ENCODE measurements at places on chromosomes 2 and 18.

GRCh38 chr2:182247831-182248230, 179.0 kb downstream of the PDE1A start:
- no peak for DNase-seq

GRCh38 chr2:132477962-132478361, 61.4 kb downstream of the GPR39 start:
- no peak for DNase-seq

DNA sequence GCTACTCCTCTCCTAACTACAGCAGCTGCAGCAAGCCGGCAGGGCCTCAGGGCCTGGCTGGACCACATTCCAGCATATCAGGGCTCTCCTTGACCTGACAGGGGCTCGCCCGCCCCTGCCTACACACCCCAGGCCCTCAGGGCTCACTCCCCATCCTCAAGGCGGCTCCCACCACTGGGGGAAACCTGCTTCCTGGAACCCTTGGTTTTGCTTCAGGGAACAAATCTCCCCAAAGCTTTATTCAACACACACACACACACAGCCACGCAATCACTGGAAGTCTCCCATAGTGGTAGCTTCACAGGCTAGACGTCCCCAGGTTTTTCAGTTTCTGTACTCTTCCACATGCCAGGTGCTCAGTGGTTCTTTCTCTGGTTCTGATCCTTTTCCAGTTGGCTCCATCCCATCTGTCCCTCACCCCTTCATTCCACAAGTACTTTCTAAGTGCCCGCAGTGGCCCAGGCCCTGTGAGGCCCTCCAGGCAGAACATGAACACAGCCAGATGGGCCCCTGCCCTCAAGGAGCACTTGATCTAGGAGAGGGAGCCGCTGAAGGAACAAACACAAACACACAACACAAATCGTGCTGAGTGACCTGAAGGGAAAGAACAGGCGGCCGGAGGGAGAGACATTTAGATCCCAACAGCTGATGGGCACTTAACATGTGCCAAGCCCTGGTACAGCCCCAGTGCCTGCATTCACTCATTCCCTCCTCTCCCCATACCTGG, 51.1 kb downstream of the TNS1 start:
- no peak for DNase-seq

GRCh38 chr2:71944806-71945602, 202.7 kb downstream of the CYP26B1 start:
- DNase-seq = no peak

DNA sequence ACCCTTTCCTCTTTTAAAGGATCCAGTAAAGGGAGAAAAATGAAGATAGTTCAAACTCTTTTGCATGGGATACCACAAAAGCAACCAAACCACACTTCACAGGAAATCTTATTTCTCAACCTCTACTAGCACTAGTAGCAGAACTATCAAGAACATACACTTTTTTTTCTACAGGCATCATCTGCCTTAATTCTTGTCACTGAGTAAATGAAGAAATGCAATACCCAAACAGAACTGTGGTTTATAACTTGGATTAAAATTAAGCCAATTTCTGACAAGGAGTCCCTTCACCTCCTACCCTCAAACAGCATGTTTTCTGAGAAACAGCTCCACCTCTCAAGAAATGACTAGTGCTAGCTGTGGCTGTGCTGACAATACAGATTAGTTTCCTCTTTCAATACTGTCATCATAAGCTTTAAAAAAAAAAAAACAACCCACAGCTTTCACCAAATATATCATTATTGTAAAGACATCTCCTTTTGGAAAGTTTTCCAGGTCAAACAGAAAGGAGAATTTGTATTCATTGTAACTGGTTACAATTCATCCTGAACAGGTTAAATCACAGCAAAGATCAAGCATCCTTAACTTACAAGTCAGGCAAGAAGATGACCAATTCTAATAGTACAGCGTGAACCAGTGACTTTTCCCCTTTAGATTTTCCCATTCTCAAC, 44.4 kb downstream of the PTPN2 start:
- peak; percentile 19 for DNase-seq

DNA sequence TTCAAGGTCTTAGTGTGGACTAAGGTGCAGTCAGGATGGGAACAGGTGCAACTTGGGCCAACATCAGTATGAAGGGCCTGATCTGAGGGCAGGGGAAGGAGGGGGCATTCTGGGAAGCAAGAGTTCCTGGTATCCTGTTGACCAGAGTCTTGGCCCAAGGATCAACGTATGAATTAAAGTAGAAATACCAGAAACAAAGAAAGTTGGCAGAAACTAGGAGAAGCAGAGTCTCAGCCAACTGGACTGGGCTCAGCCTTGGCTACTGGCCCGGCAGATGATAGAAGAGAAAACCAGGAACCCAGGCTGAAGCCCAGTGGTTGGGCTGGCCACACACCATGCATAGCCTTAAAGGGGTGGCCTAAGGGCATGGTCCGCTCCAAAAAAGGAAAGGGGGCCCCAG, 2.3 kb downstream of the CETN1 start:
- DNase-seq = no peak

DNA sequence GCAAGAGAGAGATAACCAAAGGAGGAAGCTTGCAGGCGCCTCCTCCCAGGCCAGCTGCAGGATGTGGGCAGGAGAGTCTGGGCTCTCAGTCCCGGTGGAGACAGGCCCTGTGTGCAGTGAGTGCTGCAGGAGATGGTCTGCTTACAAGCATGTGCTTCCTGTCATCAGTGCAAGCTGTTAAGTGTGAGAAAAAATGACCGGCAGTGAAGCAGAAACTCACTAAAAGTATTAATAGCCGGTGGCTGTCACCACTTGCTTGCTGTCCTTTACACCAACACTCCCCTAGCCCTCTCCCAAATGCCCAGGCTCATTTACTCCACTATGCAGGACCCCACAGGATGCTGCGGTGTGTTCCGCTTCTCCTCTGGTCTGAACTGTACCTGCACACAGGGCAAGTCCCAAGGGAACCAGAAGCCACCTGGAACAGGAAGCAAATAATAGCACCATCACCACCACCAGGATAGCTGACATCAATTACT, 435.6 kb upstream of the HS6ST1 start:
- DNase-seq = peak; percentile 66

DNA sequence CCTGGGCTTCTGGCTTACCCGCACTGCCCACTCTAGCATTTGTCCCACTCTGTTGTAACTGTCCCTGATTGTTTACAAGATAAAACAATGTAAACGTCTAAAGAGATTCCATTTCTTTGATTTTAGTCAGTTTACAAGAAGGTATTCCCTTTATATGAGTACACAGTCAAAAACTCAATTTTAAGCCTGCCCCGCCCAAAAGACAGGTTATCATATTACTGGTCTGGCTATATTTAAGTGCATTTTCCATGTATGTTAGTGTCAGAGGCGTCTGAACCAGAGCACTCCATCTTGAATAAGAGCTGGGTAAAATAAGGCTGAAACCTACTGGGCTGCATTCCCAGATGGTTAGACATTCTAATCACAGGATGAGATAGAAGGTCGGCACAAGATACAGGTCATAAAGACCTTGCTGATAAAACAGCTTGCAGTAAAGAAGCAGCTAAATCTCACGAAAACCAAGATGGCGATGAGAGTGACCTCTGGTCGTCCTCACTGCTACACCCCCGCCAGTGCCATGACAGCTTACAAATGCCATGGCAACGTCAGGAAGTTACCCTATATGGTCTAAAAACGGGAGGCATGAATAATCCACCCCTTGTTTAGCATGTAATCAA, 15.0 kb downstream of the GPR45 start:
- DNase-seq = no peak

DNA sequence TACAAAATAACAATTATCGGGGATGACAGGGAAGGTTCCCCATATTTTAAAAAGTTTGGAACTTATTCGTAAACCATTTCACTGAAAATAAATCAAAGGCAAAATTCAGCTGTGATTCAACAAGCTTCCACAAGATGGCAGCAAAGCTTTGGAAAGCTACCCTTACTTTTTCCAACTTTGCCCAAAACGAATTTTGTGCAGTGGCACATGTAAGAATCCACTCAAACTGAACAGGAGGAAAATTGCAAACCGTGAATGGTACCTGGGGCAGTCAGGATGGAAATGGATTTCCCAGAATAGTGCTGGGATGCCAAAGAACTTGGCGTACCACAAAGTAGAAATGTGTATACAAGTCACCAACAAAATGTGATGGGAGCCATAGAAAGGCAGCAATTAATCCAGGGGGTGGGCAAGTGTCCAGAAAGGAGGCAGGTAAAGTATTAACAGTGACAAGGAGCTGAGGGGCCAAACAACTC, 10.7 kb downstream of the RPL31 start:
- no peak for DNase-seq

DNA sequence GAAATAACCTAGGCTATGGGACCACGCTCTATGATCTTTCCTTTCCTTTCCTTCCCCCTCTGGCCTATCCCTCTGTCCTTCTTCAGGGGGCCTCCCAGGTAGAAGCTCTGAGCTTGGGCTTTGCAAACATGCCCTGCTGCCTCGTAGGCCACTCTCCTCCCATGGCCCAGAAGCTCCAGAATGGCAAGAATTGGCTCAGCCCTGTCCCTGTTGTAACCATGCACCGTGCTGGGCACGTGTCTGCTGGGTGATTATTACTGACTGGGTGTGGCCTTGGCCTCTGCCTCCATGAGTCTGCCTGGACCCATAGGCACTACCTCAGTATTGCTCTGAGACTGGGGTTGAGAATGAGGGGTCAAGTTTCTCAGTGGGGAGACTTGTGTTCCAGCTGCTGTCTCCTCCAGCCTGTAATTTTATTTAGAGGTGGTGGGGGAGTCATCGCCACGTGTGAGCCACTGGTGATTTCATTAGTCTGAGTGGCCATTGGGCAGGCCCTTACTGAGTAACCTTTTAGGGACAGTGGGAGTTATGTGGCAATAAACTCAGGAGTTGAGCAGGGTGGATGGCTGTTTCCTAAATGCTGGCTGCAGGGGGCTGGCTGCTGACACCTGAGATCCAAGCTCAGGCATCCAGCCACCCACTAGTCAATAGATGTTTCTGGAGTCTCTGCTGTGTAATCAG, 157.9 kb downstream of the CLIP4 start:
- no peak for DNase-seq

GRCh38 chr18:79199691-79200374, 130.6 kb downstream of the ATP9B start:
- no peak for DNase-seq

DNA sequence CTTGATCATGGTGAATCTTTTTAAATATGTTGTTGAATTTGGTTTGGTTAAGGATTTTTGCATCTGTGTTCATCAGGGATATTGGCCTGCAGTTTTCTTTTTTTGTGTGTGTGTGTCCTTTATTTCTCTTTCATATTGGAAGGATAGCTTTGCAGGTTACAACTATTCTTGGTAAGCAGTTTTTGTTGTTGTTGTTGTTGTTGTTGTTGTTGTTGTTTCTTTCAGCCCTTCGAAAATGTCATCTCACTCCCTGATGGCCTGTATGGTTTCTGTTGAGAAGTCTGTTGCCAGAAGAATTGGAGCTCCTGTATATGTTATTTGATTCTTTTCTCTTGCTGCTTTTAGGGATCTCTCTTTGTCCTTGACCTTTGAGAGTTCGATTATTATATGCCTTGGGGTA, 74.8 kb downstream of the SEMA4F start:
- no peak for DNase-seq

DNA sequence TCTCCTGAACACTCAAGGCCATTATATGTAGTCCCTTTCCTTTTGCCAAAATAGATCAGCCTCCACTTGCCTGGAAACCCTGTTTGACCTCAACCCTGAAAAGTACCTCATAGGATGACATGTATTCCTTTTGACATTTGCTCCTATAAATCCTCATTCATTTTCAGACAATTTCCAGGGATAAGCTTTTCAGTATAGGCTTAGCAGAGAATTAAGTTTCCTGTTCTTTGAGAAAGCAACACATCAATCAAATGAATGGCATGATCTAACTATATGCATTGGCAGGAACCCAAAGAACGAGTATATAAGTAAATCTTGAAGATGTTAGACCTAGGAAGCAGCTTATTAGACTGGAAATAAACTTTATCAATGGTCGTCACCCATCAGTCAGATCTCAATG, 483.0 kb downstream of the CCDC85A start:
- no peak for DNase-seq

DNA sequence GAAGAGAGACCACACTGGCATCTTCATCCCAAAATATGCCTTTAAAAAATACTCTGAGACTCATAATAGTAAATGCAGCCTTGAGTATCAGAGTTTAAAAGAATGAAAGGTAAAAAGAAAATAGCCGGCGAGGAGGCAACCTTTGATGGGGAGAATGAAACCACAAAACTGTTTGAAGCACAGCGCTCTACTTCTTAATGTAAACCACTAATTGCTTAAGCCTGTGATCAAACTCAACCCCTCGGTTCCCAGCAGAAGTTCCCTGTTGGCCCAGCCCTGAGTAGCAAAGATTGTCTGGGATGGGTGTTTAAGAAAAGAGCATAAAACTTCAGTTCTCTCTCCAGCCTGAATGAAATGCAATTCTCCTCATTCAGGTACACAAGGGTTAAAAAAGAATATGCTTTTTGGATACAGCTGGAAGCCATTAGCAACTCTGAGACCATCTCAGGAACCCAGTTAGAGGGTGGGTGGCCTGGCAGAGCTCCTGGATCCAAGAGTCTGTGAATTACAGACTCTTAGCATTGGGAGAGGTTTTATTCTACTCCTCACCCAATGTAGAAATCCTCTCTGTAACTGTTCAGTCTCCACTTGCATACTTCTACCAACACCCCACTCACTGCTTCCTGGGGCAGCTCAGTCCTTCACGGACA, 44.8 kb downstream of the VIT start:
- no peak for DNase-seq

GRCh38 chr2:25375371-25375988, 33.8 kb upstream of the DNMT3A start:
- DNase-seq = no peak

DNA sequence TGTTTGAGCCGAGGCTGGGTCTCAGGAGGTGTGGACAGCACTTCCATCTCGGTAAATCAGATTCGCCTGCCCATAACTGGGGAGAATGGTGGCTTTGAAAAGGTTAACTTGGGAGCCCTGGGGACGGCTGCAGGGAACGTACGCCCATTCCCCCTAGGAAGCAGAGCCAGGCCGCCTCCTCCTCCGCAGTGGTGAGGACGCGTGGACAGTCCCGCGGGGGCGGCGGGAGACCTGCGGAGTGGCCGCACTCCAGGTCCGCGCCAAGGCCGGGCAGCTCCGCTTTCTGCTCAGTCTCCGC, 845 bp upstream of the MYCN start:
- peak; percentile 60 for DNase-seq

DNA sequence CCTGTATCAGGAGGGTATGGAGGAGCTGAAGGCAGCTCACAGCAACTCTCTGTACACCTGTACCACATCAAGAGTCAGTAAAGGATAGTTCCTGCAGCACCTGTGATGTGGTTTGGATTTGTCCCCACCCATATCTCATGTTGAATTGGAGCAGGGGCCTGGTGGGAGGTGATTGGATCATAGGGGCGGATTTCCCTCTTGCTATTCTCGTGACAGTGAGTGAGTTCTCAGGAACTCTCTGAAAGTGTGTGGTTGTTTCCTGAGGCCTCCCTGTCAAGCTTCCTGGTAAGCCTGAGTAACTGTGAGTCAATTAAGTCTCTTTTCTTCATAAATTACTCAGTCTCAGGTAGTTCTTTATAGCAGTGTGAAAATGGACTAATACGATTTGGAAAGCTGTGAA, 28.9 kb downstream of the OSBPL1A start:
- no peak for DNase-seq

- DNase-seq = no peak
These were observed 4.1 kb downstream of the NEDD4L start for GRCh38 chr18:58048081-58048642.

- no peak for DNase-seq
These were observed 197.5 kb downstream of the LTBP1 start for GRCh38 chr2:33144243-33144642.
